ENCODE measurements at places on chromosomes 2 and 18.

- no peak for DNase-seq
Measured at GRCh38 chr2:240532031-240532775, 25.6 kb downstream of the ANKMY1 start.

DNA sequence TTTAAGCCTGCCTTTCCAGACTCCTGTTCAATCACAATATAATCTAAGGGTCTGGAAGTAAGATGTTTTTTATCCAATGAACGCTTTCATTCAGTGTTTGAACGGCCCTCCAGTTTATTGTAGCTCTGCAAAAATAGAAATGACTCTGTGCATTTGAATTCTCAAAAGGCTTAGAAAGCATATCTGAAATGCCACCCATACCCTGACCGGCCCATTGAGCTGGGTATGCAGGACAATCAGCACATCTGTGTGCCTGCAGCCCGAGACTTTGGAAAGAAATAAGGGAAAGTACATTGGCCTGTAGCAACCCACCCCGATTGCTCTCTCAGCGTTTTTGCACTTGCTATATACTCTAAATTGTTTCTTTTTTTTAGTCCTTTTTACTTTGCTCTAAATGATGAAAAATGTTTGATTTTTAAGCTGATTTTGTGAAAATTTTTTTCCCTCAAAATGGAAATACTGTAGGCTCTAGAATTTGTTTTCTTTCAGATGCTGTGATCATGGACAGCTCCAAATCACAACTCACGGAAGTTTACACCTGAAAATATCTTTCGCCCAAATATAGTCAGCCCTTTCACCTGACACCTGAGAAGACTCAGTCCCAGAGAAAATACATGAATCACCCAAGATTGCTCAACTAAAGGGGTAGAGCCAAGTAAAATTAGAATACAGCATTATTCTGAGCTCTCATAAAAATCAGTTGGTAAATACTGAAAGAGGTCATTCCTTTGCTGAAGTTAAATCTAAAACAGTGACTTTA, 194.5 kb upstream of the SIX3 start:
- no peak for DNase-seq

- no peak for DNase-seq
Measured at GRCh38 chr18:49861659-49862058, 48.3 kb upstream of the ACAA2 start.

DNA sequence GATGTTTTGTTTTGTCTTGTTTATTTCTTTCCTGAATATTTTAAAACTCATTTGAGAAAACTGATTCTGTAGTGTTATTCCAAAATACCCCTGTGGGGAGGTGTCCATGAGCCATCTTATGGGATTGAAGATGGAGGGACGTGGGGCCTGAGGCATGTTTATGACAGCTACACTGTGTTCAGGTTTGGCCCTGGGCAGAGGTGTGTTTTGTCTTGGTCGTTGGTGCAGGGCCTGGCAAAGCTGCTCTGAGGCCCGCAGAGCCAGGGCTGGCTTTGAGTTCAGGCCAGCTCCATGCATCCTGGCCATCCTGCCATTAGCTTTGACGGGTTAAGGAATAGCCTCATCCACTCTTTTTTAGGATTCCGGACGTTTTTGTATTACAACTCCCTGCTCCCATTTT, 68.9 kb downstream of the TMEM18 start:
- no peak for DNase-seq

DNA sequence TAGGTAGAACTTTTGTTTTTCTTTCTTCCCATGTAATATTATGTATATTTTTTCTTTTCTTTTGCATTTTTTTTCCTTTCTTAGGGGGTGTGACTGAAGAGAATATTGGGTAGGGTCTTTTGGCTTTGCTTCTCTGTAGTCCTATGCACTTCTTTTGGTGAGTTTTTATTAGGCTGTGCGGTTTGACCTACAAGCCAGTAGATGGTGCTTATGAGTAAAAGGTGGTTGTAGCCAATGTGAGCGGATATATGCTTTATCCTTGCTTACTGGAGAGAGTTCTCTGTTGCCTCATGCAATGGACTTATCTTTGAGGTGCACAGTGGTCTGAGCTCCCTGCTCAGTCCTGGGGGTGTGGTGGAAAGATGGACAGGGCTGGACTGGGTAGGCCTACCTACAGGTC, 52.7 kb downstream of the DSEL start:
- no peak for DNase-seq

Measured in endothelial cell (in vitro differentiated cells).